Activated naive CD8-positive, alpha-beta T cell treated with anti-CD3 and anti-CD28 coated beads, Interleukin-2, amount 50 U/mL, for 16 hours (primary cell): ENCODE measurements at places on chromosomes 4 and X.

- no peak for DNase-seq
Measured at GRCh38 chr4:99845708-99846469, 29.3 kb downstream of the DAPP1 start.

GRCh38 chr4:71346710-71347109, 7.9 kb downstream of the SLC4A4 start:
- DNase-seq, result no peak

DNA sequence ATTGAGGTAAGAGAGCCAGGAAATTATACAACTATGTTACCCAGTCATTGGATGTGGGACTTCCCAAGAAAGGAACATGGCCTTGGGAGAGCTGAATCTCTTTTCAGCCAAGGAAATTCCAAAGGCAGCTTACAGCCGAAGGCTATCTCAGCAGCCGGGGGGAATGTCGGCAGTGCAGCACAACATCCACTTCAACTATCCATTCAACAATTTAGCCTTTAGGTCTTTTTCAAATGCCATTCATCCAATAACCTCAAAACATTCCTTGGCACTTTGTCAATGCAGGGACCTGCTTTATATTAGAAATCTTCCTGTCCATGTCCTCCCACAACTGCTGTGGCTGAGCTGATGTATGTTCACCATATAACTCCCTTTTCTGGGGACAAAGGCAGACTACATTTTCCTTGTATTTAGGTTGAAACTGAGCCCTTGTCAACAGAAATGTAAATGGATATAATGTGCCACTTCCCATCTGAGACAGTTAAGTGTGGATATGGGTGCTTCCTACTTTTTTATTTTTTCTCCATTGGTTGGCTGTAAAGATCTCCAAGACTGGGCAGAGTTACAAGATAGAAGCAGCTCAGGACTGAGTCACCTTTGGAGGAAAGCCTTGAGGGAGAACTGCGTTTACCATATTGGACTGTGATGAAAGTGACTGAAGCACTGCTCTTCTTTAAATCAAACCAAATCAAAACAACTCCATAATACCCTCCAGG, 94.8 kb downstream of the GPRIN3 start:
- no peak for DNase-seq

DNA sequence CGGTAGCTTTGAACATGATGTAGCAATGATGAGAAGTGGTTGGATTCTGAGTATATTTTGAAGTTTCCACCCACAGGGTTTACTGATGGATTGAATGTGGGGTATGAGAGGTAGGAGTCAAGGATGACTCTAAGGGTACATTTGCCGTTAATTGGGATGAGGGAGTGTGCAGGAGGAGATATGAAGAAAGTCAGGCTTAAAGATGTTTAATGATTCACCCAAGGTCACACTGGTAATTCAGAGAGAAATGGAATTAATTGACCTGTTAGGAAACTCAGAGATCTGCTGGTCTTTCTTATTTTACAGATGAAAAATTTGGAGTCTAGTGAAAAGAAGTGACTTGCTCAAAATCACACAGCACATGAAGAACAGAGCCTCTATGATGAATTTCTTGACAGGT, 390.7 kb downstream of the GBA3 start:
- DNase-seq, result no peak

DNA sequence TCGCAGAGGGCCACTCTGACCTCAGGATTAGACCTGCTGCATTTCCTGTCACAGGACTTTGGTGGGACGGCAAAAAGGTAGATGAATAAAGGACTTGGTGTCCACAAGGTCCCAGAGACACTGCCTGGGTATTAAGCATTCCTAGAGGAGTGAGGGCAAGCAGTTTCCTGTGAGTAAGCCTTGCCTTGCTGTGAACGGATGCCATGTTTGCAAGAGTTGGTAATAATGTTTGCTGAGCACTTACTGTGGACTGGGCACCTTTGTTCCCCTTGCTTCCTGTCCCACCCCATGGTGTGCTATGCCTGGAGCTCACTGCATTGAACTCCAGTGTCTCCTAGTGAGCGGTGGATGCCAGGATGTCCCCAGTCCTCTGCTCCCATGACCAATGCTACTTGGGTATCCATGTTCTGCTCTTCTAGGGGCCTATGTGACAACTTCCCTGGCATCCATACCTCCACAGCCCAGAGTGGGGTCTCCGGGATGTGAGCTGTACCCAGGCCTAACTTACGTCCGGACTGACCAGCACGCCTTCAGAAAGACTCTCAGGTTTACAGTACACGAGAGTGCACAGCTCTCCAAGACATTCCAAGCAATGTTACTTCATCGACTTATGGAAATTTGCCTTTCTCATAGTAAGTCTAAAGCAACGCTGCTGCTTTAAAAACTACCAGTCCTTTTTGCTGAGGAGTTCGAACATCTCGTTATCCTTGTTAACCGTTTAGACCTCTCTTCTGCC, 95.5 kb upstream of the MSX1 start:
- no peak for DNase-seq

- DNase-seq, result no peak
Measured at GRCh38 chr4:38099908-38100407, 139.8 kb downstream of the PTTG2 start.

DNA sequence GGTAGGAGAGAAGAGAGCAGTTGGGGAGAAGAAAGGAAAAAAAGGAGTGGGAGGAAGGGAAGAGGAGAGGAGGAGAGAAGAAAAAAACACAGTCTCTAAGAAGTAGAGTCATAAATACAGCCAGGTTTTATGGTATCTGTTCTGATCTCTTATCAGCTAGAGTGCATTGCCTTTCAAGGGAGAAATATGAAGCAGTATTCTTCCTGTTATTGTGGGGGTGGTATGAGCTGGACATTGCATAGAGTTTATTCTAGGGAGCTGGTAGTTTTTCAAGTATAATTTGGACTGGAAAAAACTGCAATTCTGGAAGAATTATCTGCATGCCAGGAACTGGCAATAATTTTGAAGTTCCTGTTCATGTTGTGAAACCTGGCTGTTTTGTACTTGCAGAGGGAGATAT, 54.9 kb upstream of the TAB3 start:
- DNase-seq, result no peak

DNA sequence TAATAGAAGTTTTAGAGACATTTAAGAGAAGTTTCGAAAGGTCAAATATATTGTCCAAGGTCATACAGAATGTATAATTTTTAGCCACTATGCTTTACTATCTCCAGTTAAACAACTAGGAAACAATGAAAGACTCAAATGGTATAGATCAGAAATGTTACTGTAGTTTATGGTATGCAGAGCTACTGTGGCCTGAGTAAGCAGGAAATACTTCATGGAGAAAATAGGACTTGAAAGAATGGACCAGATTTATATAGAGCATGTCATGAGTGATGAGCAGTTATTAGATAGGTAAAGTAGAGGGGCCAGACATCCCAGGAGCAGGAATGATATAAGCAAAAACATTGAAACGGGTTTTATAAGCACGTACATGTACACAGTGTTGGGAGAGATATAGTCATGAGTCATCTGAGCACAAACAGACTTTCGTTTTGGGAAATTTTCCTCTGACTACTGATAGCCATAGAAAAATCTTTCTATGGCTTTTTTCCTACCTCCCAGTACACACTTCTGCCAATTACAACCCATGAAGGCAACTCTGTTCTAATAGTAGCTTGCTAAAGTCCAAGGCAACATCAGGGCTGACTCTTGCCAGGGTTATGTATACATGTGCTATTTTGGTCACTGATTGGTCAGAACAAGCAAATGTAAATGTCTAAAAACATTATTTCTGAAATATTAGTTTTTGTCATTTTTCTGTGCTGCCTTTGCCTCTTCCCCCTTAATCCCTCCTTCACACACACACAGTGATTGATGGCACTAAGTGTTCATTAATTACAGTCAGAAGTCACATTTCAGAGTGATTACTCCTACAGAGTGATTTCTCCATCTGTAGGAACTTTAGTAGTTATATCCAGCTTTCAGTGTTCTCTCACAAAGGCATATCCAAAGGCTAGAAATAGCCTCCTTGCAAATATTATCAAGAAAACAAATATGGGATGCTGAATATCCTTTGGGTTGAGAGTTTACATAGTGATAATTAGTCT, 198.7 kb downstream of the ENOX2 start:
- DNase-seq, result no peak

DNA sequence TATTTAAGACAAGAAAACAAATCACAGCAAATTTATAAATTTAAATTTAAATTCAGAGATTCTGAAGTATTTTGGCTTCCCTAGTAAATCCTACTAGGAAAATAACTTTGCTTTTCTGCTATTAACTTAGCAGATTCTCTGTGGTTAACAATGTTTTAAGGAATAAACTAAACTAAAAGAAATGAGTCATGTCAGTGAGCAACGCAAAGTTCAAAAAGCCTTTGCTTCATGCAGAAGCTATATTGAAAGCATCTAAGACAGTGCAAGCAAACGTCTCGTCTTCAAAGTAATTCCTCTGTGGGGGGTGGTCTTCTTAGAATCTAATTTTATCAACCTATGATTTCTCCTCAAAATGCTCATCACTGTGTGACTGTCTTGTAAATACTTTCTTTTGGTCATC, 30.1 kb downstream of the GABRB1 start:
- DNase-seq, result no peak

DNA sequence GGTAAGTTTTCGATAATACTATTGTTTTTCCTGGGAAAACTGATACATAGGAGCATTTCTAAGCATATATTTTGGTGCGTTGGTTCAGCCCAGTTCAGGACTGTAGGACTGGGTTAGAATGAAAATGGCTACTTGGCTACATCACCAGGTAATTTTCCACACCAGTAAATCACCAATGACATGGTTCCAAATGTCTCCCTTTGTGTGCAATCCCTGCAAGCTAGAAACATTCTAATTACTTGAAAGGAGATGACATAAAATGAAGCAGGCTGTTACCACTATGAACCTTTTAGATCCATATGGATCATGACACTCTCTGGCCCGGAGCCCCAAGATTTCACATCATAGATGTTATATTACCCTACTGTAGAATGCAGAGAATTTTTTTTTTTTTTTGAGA, 577.4 kb upstream of the FTHL17 start:
- DNase-seq, result no peak

GRCh38 chr4:95522682-95523530, 25.9 kb downstream of the UNC5C start:
- DNase-seq, result no peak

GRCh38 chr4:171024720-171025303, 788.4 kb upstream of the GALNTL6 start:
- DNase-seq, result no peak

- no peak for DNase-seq
Measured at GRCh38 chr4:109146499-109146898, 156.0 kb downstream of the COL25A1 start.

- DNase-seq, result peak; percentile 5
Measured at GRCh38 chrX:9873952-9874351, 87.7 kb downstream of the SHROOM2 start.

DNA sequence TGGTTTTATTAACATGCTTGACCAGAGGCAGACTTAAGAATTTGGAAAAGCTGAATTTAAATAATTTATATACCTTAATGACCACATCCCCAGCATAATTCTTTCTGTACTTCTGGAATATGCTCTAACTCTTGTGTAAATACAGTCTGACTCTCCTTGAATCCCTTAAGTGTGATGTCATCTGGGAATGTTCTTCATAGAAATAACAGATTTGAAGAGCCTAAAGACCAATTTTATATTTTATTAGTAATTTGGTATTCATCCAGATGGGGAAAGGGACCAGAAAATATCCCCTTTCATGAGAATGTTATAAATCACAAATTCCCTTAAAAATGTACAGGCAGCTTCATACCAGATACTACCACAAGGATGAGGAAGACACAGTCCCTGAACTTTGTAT, 58.3 kb downstream of the KCNIP4 start:
- DNase-seq, result no peak

- DNase-seq, result no peak
Measured at GRCh38 chr4:23631255-23631950, 258.4 kb downstream of the PPARGC1A start.

DNA sequence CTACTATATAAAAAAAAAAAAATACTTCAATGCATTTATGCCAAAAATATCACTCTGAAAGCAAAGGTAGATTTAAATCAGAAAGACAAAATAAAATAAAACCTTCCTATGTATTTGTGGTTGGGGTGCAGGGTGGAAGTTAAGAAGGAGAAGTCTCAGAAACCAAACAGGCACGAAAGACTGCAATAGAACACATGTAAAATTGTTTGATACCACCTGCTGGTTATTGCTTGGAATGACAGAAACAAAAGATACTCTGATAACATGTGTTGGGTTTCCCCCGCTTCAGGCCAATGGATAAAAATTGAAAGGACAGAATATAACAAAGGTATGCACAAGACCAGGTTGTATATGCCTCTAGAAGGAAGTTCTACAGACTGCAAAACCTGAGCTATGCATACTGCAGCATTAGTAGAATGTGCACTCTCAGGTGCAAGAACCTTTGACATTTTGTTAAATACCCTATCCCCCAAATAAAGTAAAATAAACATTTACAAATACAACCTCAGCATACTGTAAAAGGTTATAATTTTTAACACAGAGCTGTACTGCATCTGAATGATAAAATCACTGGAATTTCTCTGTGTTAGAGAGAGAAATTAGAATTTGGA, 118.8 kb downstream of the GABRA2 start:
- no peak for DNase-seq

DNA sequence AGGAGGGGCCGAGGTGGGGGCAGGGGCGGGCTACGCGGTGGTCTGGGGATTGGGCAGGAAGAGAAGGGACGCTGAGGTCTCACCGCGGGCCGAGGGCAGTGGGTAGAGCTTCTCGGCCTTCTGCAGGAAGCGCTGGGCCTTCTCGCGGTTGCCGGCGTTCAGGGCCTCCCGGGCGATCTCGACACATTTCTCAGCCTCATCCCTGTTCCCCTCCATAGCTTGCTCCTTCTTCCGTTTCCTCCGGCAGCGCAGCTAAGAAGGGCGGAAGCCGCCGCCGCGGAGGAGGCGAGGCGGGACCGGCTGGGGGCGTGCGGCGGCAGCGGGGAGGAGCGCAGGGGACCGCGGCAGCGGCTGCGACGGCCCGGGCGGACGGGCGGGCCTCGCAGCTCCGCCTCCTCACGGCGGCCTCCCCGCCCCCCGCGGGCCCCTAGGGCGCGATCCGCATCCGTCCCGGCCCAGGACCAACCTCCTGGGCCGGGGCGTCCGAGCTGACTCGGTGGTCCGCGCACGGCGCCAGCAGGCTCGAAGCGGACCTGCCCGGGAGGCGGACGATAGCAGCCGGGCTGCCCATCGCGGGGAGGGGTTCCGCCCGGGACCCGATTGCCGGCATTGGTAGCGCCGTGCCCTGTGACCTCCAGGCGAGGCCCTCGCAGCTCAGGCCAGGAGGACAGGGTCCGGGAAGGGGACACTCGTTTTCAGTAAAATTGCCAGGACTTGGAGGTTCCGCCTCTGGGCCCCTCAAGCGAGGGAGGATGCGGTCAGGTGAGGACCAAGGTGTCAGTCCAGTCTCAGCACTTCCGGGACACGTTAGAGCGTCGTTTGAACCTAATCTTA, at the start of gene DNAJB14:
TSS of gene DNAJB14 (minus strand) at position 263 of the 834 bp plus-strand sequence. CDS start at position 216, 47 bp downstream.
- DNase-seq, result no peak

DNA sequence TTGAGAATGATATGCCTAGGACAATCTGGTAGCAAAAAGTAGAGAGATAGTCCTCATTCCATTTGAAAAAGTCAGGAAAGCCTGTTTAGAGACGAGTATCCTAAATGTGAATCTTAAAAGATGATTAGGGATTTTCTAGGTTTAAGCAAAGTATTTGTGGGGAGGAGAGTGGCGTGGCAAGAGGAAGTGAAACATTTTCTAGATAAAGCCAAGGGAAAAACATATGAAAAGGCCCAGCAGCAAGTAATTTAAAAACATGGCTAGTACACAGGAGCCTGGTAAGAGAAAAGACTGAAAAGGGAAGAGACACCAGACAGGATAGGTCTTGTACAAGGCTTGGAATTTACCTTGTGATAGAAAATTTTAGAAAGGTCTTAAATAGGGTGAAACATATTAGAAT, 45.9 kb downstream of the CORIN start:
- DNase-seq, result no peak
